AG04449 (cell line): ENCODE measurements at places on chromosomes 2 and 18.

DNA sequence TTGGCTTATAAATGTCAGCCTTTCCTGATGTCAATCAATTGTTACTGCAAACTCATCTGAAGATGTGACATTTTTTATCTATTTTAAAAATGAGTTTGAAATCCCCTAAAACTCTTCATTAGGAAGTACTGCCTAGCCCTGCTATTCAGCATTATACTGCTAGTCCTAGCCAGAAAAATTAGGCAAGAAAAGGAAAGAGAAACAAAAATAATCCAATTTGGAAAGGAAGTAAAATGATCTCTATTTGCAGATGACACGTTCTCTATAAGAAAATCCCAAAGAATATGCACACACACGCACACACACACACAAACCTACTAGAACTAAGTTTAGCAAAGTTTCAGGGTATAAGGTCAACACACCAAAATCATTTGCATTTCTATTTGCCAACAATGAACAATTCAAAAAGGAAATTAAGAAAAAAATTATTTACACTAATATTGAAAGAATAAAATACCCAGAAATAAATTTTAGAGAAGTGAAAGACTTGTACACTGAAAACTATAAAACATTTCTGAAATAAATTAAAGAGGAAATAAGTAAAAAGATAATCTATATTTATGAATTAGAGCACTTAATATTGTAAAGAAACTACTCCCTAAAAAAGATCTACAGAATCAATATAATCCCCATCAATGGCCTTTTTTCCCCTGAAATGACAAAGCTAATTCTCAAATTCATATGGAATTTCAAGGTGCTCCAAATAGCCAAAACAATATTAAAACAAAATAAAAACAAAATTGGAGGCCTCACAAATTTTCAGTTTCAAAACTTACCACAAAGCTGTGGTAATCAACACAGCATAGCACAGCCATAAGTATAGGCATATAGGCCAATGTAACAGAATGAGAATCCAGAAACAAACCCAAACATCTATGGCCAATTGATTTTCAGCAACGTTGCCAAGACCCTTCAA is 433.7 kb upstream of the TRIB2 start:
- DNase-seq: no peak

DNA sequence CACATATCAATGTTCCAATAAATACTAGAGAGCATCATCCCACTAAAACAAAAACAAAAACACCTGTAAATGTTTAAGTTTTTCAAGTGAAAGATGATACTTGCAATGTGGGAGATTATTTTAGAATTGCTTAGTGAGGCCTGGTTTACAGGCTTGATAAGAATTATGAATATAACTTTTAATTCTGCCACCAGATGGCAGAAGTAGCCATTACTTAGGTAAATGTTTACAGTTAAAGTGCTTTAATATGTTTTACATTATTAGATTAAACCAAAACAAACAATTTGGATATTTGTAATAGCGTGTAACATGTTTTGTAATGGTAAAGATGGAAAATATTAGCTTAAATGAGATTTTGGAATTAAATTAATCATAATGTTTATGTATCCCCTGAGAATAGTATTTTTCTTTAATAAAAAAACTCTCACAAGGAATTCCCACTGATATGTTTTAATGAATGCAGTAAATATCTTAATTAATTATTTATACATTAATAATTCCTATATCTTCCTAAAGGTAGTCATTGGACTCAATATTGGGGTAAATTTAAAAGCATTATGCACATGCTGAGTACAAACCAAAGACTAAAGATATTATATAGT is 522.0 kb downstream of the SPAG16 start:
- no peak for DNase-seq

DNA sequence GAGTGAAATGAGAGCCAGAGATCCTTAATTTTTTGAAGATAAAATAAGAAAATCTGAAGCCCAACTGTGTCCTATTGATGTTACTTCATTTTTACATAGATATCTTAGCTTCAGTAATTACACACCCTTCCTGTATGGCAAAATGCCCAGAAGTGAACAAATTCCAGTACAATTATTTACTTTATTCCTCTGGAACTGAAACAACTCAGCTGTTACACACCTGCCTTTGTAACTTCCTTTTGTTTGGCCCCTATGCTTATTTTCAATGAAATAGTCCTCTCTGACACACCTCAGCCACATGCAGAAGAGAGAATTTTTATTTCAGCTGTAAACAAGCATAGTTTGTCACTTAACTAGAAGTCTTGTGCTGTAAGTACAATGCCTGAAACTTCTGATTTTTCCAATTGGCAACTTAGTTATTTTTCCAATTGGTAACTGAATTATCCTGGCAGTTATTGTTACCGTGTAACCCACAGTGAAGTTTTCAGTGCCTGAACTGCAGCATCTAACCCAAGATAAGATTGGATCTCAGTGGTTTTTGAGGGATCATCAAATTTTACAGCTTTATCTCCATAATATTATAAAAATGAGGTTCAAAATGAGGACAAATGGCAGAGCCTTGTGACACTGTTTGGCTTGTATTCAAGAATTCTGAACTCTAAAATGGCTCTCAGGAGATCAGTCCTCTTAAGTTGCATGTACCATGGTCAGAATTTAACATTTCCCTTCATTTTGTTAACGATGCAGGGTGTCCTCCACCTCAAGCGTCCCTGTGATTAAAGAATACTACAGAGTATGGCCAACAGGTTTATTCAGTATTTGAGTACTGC is 82.6 kb downstream of the PKP4 start:
- DNase-seq: peak; percentile 17

DNA sequence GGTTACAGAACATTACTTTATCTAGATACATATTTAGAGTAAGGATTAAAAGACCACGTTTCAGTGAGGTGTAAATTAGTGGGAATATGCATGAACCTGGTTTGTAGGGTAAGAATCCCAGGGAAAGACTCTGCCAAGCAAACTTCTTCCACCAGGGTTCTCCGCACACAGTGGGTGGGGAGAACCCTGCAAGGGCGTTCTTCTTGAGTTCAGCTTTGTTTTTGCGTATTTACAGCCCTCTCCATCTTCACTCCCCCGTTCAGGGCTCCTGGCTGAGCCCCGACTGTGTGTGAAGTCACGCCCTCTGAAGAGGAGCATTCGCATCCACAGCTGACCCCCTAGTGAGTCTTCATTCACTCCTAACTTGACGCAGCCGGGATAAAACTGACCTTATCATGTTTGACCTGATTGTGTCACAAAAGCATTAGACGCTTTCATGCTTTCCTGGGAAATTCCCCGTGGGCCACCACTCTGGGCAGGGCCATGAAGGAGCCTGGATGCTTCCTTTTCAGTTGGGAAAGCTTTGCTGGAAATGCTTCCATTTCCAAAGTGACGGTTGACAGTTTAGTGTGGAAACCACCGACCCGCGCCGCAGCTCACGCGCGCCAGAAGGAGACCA is 1.0 kb downstream of the ALKAL2 start:
- DNase-seq: no peak

DNA sequence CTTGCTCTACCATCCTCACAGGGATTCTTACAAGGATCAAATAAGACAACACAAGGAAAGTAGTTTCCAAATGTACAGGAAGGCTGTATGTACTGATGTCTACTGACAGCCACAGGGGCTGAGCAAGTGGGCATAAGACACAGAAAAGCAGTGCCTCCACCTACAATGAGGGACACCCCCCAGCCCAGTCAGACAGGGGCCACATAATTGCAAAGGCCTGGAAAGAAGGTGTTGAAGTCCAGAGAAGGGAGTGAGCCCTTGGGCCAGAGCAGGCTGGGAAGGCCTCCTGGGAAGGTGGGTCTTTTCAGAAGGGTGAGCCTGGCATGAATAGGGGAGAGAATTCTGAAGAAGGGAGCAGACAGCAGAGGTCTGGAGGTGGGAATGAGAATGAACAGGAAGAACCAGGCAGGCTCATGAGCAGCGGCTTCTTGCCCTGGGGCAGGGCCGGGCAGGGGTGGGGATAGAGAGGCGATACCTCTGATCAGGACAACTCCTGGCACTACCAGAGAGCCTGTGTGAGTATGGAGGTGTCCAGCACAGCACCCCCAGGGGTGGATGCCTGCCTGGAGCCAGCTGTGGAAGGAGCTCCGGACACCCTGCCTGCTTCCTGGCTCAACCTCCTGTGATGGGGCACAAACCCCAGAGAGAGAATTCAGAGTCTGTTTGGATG is 30.1 kb downstream of the HS1BP3 start:
- DNase-seq: no peak

DNA sequence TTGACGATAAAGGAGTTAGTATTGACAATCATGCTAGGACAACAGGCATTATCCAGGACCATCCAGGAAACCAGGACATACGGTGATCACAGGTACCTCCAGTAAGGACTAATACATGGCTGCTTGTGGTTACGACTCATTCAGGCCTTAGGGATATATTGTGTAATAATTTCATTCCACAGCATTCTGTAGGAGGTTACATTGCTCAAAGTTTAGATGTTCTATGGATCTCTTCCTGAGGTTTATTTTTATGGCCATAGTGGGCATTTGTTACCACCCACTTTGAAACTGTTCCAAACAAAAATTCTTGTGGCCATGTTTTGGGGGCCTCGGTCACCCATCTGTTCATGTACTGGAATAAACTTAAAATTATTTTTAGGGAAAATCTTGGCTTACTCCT is 431.6 kb downstream of the METTL4 start:
- no peak for DNase-seq

GRCh38 chr2:234293973-234294372 is 202.9 kb downstream of the ARL4C start:
- no peak for DNase-seq

DNA sequence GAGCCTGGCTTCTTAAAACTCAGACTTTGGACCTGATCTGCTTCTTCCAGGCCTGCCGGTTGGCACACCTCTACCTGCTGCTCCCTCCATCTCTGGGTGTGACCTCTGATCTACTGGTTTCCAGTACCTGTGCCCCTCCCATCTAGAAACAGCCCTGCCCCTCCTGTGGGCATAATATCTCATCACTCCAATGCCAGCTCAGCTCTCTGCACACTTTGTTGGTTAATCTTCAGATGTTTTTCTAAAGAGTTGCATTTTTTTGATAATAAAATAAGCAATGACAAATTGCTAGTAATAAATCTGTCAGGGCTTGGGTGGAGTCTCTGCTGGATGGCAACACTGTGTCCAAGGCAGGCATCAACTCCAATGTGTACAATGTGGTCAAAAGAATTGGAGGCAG is 89.6 kb upstream of the PPP1CB start:
- no peak for DNase-seq

- no peak for DNase-seq
These were observed 236.5 kb downstream of the HAUS1 start for GRCh38 chr18:46340716-46341115.

DNA sequence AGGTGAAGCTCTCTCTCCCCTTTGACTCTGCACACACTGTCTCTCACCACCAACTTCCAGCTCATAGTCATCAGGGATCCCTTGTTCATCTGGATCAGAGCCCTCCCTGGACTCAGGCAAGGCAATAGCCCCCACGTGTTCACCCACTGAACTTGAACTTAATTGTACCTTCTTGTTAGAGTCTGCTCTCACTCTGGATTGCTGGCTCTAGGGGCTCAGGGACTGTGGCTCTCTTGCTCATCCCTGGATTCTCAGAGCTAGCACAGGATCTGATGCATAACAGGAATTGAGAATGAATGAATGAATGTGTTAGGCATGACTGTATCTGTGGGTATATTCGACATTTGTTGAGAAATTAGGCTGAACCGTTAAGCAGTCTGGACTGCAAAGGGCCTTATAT is 16.7 kb upstream of the ASAP2 start:
- DNase-seq: no peak

DNA sequence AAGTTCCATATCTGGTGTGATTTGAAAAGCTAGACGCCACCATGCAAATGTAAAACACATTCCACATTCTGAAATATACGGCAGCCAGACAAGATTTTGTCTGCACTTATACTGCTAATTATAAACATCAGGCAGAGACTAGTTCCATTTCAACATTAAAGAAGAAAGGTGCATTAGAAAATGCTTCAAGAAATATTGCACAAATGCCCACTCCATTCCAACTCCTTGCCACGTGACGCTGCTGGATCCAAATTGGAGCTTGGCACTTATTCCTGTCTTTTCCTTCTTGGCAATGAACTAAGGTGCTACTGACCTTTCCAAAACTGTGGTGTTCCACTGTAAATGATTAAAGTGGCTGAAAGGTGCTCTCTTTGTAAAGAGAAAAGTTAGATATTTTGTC is 6.3 kb downstream of the COL6A3 start:
- DNase-seq: no peak

DNA sequence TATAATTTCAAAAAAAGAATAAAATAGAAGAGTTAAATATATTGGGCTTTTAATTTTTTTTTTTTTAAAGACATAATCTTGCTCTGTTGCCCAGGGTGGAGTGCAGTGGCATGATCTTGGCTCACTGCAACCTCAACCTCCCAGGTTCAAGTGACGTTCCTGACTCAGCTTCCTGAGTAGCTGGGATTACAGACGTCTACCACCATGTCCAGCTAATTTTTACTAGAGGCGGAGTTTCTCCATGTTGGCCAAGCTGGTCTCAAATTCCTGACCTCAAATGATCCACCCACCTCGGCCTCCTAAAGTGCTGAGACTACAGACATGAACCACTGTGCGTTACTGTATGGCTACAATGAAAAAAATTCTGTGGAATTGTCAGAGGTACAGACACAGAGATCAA is 98.1 kb upstream of the RGPD4 start:
- DNase-seq: no peak

- DNase-seq: no peak
These were observed 71.7 kb downstream of the EIPR1 start for GRCh38 chr2:3305952-3306351.

GRCh38 chr2:62362561-62362960 is 143.4 kb downstream of the TMEM17 start:
- DNase-seq: no peak

- DNase-seq: no peak
These were observed 124.5 kb upstream of the SH3BP4 start for GRCh38 chr2:234827096-234827860.

- DNase-seq: no peak
These were observed 18.7 kb downstream of the ARHGAP28 start for GRCh38 chr18:6748241-6748640.

GRCh38 chr2:195505701-195506100 is 151.3 kb upstream of the SLC39A10 start:
- DNase-seq: no peak

- DNase-seq: no peak
These were observed 152.7 kb downstream of the MYCN start for GRCh38 chr2:16092861-16093638.

- no peak for DNase-seq
These were observed 19.9 kb upstream of the ZAP70 start for GRCh38 chr2:97693476-97693875.
